Activated naive CD8-positive, alpha-beta T cell treated with anti-CD3 and anti-CD28 coated beads for 36 hours (primary cell): ENCODE measurements at places on chromosomes 2 and 18.
A peak's percentile ranks its signal among the peaks of the same experiment; 100 is the strongest.

DNA sequence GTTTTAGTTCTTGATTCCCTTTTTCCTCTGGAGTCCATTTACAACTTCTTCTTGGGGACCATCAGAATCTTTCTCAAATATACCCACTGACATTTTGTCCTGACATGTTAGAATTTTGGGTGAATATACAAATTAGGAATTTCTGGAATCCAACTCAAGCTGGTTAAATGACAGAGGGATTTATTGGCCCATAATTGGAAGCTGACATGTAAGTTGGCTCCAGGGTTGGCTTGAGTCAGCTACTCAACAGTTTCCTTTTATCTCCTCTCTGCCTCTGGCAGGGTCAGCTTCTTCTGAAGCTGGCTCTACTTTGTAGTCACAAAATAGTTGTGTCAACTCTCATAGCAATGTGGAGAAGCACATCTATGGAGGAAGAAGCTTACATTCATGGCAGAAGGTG lies 36.6 kb upstream of the PPP1R1C start:
- no peak for DNase-seq

DNA sequence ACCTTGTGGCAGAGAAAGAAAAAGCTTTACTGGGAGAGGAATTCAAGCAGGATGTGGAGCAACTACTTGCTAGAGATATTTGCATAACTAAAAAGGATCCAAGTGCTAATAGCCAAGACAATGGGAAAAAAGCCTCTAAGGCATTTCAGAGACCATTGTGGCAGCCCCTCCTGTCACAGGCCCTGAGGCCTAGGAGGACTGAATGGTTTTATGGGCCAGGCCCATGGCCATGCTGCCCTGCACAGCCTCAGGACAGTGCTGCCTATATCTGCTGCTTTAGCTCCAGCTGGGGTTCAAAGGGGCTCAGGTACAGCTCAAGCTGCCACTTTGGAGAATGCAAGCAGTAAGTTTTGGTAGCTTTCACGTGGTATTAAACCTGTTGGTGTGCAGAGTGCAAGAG lies 17.1 kb upstream of the MRPS5 start:
- no peak for DNase-seq

DNA sequence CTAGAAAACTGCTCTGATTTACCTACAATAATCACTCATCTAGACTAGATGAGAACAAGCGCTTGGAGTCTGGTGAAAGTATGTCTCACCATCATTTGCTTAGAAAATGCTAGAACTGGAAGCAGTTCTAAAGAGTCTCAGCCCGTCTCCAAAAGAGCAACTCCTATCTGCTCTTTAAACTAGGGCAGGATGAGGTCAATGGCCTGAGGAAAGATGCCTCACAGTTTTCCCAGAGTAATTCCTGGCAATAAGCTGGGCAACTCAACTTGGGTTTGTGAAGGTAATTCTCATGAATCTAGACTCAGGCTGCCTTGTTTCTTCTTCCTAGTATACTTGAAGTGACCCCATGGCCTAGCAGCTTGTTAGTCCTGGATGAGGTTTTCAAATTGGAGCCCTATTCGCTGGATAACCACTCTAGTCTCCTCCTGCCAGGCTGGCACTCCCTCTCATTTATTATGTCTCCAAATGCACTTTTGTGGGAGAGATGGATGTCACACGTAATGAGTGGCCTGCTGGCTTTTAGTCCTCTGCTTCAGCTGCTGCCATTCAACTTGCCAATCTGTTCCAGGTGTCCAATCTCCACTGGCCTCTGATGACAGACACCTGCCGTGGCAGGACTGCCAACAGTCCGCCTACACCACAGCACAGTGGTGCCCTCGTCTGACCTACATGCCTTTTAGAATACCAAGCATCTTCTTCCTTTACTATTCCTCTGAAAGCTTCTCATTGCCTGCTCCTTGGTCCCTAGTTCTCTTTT lies 80.9 kb downstream of the CABYR start:
- no peak for DNase-seq

DNA sequence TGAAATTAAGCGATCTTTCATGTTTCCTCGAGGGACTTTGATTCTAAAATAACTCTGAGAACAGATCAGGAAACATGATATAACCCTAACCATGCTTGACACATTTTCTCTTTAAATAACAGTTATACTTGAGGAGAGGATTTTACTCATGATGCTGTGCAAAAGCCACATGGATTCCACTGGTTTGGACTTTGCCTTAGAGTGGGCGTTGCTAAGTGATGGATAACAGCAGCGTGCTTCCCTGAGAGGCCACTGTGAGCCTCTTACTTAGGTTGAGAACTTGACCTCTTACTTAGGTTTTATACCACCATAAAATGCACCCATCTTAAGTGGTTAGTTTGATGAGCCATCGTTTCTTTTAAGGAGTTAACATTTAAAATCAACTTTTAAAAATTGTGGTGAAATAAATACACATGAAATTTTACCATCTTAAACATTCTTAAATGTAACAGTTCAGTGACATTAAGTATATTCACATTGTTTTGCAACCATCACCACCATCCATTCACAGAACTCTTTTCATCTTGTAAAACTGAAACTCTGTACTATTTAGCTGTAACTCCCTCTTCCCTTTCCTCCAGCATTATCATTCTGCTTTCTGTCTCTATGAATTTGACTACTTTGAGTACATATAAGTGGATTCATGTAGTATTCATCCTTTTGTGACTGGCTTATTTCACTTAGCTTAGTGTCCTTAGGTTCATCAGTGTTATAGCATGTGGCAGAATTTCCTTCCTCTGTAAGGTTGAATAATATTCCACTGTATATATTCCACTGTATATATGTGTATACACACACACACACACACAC lies 22.6 kb downstream of the ANXA4 start:
- no peak for DNase-seq

DNA sequence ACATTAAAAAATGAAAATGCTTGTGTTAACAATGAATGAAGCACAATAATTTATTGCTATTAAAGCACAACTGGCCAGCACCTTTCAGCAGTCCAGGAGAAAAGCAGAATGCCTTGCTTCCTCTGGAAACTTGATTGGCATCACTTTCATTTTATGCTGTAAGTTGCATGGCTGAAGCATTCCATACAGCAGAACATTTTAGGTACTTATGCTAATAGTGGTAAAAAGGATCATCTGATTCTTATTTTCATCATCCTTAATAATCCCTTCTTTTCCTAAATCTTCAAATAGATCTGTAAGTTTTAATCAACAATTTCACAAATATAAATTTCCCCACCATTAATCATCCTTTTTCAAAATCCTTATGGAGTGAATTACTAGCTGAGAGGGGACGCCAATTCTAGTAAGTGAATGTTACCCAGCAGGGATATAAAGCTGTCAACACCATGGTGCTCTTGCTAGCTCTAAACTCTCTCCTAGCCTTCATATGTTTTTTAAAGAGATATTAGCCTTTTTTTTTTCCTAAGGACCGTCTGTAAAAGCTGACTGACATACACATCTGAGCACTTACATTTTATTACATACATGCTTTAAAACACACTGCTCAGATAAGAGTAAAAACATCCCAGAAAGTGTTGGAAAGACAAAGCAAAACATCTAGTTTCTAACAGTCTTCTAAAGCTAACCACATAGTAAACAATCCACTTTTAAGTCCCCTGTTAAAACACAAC lies 5.3 kb downstream of the SATB2 start:
- DNase-seq = no peak

GRCh38 chr2:205495819-205496218 lies 186.5 kb upstream of the NRP2 start:
- no peak for DNase-seq

DNA sequence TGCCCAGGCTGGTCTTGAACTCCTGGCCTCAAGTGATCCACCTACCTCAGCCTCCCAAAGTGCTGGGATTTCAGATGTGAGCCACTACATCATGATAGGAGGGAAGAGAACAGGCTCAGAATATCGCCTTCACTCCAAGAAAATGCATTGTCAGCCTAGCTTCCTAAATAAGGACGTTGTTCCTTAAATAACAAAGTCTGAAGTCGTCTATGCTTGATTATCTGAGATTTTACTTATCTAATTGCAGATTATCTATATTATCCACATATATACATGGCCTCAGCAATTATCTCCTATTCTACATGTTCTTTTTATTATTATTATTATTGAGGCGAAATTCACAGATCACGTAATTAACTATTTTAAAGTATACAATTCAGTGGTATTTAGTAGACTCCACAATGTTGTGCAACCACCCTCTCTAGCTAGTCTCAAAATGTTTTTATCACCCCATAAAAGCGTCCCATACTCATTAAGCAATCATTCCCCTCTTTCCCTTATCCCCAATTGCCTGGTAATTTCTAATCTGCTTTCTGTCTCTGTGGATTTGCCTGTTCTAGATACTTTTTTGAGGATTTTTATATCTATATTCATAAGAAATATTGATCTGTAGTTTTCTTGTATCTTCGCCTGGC lies 95.1 kb upstream of the RFX8 start:
- no peak for DNase-seq

- DNase-seq = peak; percentile 52
Measured at GRCh38 chr2:64143169-64144056, 807 bp downstream of the PELI1 start.

- no peak for DNase-seq
Measured at GRCh38 chr2:46538393-46538792, 59.0 kb downstream of the TMEM247 start.

- no peak for DNase-seq
Measured at GRCh38 chr2:43267381-43267780, 41.0 kb upstream of the ZFP36L2 start.

GRCh38 chr2:239177325-239177724 lies 223.5 kb downstream of the HDAC4 start:
- no peak for DNase-seq

- no peak for DNase-seq
Measured at GRCh38 chr2:225763711-225764110, 364.2 kb downstream of the NYAP2 start.

DNA sequence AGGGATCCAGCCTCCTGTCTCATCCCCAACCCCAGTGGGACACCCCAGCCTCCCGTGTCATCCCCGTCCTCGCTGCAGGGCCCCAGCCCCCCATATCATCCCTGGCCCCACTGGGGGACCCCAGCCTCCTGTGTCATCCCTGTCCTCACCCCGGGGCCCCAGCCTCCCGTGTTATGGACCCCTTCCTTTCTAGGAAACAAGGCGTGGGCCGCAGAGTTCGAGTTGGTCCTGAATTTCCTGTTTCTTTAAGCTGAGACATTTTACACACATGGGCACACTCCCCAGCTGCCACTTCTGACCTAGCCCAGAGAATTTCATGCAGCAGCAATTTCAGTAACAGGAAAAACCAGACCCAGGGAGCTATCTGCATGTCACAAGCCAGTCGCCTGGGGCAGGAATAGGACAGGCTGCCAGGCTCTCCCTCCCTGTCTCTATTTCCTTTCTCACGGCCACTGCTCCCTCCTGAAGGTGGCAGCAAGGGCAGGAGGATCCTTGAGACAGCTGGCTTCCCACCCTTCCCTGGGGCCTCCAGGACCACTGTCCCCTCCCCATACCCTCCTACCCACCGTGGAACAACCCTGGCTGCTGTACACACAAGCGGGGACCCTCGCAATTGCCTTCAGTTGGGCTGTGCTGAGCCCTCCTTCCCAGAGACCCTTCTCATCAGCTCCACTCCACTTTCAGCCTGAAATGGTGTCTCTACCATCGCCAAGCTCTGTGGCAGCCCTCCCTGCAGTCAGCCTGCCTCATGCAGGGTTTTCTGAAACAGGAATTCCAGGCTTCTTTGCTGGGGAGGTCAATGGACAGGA lies 141.9 kb upstream of the ID2 start:
- no peak for DNase-seq

DNA sequence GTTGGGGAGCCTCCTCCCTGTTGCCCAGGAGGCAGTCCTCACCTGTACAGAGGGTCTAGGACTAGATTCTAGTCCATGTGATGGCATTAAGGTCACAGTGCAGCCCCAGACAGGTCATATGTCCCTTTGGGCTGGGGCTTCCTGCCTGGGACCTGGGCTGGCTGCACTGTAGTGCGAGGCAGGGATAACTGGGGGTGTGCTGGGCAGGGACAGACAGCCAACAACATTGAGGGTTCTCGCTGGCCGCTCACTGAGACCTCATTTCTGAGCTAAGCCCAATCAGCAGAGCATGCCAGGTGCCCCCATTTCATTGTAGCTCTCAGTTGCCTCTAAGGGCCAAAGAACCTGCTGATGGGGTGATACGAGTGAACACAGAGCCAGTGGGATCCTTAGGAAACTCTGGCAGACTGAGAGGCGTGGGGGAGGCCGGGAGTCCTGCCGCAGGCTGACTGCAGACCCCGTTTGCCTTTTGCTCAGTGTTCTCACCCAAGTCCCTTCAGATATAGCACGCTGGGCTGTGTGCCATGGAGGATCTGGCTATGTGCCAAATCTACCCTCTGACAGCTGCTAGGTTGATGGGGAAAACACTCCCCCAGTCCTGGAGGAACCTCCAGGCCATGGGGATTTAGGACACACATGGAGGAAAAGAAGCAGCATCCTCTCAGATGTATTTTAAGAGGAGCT lies 51.9 kb downstream of the DYSF start:
- DNase-seq = no peak

GRCh38 chr2:173986805-173987204 lies 21.6 kb upstream of the SP3 start:
- DNase-seq = no peak

GRCh38 chr2:36547906-36548305 lies 50.1 kb downstream of the FEZ2 start:
- no peak for DNase-seq

DNA sequence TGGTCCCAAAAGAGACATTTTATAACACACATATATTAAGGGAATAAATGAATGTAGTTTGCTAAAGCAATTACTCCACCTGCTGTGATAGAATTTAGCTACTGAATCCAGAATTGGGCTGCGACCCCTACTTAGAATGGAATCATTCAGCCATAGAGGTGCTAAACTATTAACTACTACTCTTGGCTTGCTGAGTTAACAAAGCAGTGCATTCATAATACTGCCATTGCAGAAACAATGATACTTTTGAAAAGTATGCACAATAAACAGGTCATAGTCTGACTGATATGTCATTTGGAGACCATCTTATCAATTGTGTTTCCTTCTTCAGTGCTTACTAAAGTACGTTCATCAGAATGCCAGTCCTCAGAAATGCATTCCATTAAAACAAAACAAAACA lies 273.6 kb downstream of the PIEZO2 start:
- no peak for DNase-seq

DNA sequence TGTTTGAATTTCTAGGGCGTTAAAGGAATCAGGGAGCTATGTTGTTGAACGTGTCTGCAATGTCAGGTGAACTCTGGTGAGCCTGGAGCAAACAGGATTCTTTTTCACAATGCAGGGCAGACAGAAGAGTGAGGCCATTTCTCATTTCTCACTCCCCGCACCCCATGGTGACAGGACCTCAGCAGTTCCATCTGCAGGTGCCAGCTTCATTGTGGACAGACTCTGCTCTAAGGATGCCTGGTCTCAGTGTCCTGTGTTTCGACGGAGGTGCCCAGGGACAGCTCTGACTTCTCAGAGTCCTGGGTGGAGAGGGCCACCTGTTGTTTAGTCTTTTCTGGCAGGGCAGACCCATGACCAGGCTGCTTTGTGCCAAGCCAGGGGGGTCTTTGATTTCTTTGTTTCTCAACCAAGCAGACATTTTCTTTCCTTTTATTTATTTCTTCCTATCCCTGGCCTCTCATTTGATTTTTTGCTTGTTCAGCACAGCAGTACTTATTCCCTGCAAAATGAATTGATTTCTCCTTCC lies 201.5 kb downstream of the RNF144A start:
- DNase-seq = no peak
